Tongue (tissue), 3 donors: ENCODE measurements at places on chromosomes 1 and 21. TPM values are rescaled to one million over a fixed set of nuclear protein-coding genes. Genes with fewer than 3 reads are reported as not detected.
A peak's percentile ranks its signal among the peaks of the same experiment; 100 is the strongest.

Gene KRTAP13-2
- total RNA-seq, result not detected

Gene DPT
- total RNA-seq, result 144 TPM

Gene TRNP1
- 4.5 TPM for total RNA-seq

Gene CACYBP
- 476 TPM for total RNA-seq

Gene PRKAA2
- total RNA-seq, result 81.1 TPM

Gene DNALI1
- 1.6 TPM for total RNA-seq

GRCh38 chr1:20367116-20367585 is 76.5 kb downstream of the VWA5B1 start:
- peak; percentile 51 for DNase-seq

DNA sequence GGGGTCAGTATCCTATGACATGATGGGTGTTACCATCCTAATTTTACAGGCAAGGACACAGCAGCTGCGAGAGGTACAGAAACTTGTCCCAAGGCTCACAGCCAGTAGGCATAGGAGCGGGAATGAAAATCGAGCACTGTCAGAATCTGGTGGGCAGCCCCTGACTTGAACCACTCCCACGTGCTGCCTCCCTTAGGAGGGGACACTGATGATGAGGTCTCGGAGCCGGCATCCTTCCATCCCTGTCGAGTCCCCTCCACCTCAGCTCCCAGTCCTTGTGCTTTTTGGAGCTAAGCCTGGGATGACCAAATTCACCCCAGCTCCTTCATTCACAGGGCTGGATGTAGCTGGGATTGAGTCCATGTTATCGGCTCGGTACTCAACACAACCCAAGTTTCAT is 49.0 kb downstream of the B3GALT5 start:
- DNase-seq, result no peak

DNA sequence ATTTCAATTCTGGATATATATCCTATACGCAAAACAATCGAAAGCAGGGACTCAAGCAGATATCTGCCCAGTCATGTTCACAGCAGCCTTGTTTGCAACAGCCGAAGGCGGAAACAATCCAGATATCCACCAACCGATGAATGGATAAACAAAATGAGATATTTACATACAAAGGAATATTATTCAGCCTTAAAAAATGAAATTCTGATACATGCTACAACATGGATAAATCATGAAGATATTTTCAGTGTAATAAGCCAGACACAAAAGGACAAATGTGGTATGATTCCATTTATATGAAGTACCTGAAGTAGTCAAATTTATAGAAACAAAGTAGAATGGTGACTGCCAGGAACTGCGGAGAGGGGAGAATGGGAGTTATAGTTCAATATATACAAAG is 15.6 kb downstream of the GATAD2B start:
- DNase-seq, result no peak

DNA sequence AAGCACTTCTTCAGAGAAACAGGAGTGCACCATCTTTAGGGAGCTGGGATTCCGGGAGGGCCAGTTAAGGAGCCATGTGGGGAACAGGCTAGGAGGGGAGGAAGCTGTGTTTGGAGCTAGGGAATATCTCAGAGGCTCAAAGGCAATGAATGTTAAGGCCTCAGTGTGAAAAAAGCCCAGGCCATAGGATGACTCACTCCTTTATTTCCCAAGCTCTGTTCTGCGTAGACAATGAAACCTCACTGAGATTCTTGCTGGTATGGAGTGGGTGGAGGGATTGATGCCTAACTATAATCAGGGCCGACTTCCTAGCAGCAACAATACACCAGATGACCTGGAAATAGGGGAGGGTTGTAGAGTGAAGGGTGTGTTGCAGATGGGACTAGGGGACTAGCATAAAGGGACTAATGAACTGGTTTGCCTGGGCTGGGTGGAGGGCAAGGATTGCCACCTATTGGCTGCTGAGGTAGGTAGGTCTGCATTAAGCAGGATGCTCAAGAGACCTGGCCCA is 2.1 kb downstream of the GNAT2 start:
- no peak for DNase-seq

GRCh38 chr1:163876546-163876945 is 554.8 kb downstream of the NUF2 start:
- no peak for DNase-seq

GRCh38 chr1:155004352-155005075 is 1.9 kb downstream of the ZBTB7B start:
- DNase-seq, result no peak

GRCh38 chr1:164579381-164579780 is 20.4 kb downstream of the PBX1 start:
- DNase-seq, result no peak

GRCh38 chr1:185929776-185930175 is 195.6 kb downstream of the HMCN1 start:
- DNase-seq, result peak; percentile 23

- no peak for DNase-seq
These were observed 71.0 kb downstream of the PRKCZ start for GRCh38 chr1:2121101-2121691.

GRCh38 chr1:53362851-53363642 is 35.2 kb upstream of the LRP8 start:
- no peak for DNase-seq
